ENCODE measurements at places on chromosomes 1 and 21.
A peak's percentile ranks its signal among the peaks of the same experiment; 100 is the strongest.

DNA sequence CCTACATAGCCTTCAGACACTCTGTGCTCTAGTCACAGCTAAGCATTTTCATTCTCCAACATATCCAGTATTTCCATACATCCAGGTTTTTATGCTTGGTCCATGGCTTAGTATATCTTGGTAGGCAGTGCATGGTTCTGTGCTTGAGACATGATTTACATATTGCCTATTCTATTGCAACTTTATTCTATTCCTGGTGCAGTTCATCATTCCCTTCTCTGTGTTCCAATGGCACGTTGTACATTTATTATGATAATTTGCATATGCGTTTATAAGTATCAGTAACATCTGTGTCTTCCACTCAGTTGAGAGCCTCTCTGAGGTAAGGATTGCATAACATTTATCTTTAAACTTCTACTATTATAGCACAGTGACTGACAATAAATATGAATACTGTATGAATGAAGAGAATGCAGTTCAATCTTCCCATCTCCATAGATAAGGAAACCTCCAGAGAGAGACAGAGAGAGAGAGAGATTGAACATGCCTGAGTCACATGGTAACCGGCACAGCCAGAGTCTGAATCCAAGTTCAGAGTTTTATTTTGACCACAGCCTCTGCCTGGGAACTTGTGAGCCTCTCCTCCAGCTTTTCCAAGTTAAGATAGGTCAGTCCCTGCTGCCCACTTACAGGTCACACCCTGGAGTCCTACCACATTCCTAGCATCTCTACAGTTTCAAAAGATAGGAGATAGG lies 41.5 kb downstream of the PLPPR5 start:
- DNase-seq = no peak

DNA sequence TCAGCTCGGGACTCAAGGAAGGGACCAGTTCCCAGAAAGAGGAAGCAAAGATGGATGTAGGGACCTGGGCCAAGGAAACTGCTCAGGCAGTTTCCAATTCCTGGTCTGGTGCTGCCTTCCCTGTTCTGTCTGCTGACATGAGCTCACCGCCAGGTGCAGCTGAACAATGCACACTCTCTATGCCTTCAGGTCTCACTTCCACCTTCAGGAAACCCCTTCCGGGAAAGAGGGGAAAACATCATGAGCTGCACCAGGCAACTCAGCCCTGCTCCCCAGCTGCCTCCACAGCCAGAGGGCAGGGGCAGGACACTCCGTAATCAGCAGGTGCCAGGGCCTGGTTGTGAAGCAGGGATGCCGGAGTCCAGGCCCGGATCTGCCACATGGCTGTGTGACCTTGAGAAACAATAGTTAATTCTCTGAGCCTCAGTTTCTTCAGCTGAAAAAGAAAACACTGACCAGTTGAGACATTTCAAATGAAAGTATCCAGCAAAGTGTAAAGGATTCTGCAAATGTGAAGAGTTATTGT lies 27.8 kb downstream of the SMIM12 start:
- DNase-seq = no peak

DNA sequence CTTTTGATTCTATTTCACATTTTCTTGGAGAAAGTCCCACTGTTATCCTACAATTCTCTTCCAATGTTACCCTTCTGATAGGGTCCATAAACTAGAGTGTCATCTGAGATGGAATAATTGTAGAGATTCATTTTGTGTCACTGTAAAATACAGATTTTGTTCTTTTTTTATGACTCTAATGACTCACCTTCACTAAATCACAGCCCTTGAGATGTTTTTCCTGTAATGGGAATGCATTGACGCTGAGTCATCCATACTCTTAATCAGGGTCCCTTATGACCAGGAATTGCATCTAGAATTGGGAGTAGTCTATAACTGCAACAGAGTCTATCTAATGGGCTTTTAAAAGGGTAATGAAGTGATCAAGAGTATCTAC lies 315.5 kb downstream of the TGFB2 start:
- peak; percentile 66 for DNase-seq

- DNase-seq = no peak
Observed at GRCh38 chr1:219574484-219575087, 38.3 kb downstream of the ZC3H11B start.

DNA sequence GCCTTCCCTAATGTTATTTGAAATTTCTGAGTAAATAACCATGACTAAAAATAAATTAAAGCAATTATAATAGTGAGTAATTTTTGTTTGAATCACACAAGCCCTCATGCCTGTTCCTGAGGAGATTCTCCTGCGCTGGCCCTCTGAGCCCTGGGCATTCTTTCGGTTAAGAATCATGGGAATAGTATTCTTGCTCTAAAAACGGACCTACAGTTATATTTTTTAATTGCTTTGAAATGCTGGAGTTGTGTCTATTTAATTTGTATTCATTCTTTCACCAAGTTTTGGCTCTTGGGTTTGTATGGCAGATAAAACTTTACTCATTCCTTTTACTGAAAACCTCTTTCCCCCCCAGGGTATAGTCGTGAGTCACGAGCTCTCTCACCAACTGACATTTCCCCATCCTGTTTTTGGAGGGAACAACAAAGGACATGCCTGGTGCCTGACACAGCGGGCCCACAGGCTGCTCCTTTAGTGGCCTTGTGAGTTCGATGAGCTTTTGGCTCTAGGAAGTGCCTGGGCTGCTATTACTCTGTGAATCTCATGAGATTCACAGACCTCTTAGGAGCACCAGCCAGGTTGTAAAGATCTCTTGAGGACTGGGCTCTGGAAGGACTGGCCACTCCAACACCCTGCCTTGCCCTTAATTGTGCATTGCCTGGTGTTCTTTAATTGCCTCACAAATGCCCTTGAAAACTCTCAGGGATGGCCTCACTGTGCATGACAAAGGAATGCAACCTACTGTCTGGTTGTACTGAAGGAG lies 58.6 kb downstream of the DDR2 start:
- DNase-seq = peak; percentile 24

GRCh38 chr1:158830904-158831507 lies at the start of gene MNDA:
TSS of gene MNDA (plus strand) at chr1:158831351. CDS start at chr1:158842154, 10,803 bp downstream.
- DNase-seq = no peak

DNA sequence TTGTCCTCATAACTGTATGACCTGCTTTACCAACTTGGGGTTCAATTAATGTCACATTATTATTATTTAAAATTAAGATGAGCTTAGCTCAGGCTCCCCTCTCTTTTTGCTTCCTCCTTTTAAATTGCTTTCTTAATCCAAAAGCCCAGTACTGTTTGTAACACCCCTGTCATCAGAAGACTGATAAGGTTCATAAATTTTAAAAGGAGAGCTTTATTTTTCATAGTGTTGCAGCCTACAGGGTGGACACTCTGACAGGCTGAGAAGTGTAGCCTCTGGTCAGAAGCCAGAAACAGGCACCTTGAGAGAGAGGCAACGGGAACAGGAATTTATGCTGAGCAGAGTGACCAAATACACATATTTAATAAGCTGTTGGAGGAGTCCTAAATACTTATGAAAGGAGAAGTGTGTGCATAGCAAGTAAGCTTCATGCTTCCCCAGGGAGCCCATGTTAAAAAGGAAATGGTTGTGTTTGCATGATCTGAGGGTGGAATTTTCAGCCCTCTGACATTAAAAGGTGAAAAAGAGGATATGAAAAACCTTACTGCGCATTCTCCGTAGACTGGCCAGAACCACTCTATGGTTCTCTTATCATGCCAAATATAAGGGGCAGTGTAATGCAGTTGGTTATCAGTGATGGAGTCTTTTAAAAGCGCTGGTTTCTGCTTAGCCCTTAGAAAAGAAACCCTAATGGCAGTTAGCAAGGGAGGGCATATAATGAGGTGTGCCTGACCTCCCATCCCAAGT lies 30.5 kb upstream of the FGGY start:
- no peak for DNase-seq

DNA sequence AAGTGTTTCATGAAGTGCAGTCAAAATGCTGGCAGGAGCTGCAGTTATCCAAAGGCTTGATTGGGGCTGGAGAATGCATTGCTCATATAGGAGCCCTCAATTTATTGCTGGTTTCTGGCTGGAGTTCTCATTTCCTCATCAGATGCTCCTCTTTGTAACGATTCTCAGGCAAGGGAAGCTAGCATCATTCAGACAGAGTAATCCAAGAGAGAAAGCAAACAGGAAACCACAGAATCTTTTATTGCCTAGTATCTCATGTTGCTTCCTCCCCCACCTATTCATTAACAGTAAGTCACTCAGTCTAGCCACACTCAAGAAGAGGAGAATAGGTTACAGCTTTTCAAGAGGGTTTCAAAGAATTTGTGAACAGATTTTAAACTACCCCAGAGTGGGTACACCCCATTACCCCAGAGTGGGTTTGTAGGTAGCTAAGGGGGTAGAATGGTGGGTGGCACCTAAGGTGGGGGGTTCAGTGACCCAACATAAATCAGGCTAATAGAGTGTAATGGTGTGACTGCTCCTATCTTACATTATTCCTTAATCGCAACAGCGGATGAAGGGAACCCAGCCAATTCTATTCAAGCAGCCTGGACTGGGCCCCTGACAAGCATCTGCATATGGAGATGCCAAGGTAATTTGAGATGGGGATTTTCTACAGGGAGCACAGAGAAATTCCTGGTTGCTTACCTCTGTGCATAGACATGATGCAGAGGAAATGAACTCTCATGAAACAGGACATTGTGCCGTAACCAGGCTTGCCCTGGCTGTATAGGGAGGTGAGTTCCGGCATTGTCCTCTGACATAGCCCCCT lies 67.1 kb downstream of the KCNJ15 start:
- no peak for DNase-seq

GRCh38 chr1:38563942-38564735 lies 295.4 kb downstream of the RRAGC start:
- no peak for DNase-seq

- DNase-seq = no peak
Observed at GRCh38 chr1:54137534-54138061, 15.2 kb downstream of the CDCP2 start.

- no peak for DNase-seq
Observed at GRCh38 chr21:41497008-41497407, 10.9 kb downstream of the TMPRSS2 start.

DNA sequence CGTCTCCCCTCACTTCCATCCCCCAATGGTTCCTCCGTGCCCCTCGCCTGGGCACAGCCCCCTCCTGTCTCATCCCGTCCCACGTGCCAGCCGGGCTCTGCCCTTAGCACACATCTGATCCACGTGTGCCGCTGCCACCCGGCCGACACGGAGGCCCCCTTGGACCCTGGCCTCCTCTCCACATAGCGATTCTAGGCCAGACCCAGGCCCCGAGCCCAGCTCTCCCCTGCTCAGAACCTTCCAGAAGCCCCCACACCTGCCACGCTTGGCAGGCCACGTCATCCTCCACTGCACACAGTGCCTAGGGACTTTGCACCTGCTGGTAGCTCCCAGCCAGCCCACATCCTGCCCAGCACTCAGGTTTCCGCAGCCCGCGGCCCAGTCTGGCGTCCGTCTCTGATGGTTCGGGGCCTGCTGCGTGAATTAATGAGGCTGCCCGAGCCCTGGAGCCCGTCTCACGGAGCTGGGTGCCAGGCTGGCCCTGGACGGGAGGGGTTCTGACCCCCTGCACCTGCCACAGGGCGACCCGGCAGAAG lies 20.1 kb downstream of the PLCH2 start:
- no peak for DNase-seq

DNA sequence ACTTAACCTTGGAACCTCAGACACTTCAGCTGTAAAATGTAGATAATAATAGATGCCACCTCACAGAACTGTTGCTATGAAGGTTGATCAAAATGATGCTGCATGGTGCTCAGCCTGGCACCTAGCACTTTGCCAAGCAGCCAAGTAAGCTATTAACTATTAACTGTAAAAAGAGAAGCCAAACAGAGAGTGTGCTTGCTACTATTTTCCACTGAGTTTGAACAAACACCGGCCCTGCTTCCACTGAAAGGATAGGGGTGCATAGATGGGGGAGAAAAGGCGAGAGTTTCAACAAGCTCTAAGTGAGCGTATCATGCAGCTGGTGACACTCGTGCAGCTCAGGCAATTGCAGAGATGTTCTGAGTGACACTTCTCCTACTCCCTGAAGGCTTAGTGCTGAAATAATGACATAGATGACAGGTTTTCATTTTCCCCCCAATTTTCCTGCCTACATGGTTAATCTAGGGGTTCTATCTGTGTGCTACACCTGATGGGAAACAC lies 78.2 kb downstream of the GPR88 start:
- DNase-seq = no peak

DNA sequence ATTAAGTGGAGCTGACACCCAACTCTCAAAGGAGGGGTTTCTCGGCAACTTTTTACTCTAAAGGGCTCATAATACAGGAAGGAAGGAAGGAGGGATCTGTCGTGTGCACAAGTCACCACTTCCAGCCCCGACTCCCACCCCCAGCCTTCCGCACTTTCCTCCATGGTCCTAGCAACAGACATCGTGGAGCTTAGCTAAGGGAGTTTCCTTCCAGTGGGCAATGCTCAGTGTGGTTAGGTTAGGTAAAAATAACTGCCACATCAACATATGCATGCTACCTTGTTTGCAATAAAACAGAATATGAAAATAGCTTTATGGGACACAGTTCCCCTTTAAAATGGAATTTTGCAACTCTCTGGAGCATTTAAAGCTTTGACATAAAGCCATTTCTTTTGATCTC lies 35.2 kb downstream of the KANK4 start:
- DNase-seq = no peak

DNA sequence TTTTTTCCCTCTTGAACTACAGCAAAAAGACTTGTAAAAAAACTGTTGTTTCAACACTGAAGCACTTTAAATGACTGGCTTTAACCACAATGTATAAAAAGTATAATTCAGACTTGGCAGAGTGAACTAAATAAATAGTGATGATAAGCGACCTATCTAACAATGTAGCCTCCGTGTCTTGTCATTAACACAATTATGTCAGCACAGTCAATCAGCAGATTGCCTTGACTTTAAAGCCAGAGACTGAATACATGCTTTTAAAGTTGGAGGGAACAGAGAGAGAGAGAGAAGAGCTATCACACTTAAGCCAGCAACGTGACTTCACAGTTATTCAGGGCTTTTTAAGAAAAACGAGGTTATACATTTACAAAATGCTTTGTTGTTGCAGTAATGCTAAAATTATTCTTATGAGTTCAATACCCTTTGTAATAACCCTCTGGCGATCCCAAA lies 378.1 kb downstream of the LMO4 start:
- no peak for DNase-seq
